T-helper 9 cell (primary cell): ENCODE measurements at places on chromosomes 6 and 20.

GRCh38 chr20:23235173-23236027 lies 115.2 kb upstream of the NXT1 start:
- peak; percentile 20 for DNase-seq

GRCh38 chr6:88359530-88360202 lies 193.5 kb upstream of the CNR1 start:
- no peak for DNase-seq

- no peak for DNase-seq
These were observed 109.0 kb downstream of the DTNBP1 start for GRCh38 chr6:15553736-15554294.

- DNase-seq = no peak
These were observed 7.8 kb downstream of the KCNG1 start for GRCh38 chr20:51014797-51015722.

GRCh38 chr6:133418108-133418507 lies 177.0 kb downstream of the EYA4 start:
- no peak for DNase-seq

GRCh38 chr20:23240519-23240918 lies 110.1 kb upstream of the NXT1 start:
- DNase-seq = no peak

DNA sequence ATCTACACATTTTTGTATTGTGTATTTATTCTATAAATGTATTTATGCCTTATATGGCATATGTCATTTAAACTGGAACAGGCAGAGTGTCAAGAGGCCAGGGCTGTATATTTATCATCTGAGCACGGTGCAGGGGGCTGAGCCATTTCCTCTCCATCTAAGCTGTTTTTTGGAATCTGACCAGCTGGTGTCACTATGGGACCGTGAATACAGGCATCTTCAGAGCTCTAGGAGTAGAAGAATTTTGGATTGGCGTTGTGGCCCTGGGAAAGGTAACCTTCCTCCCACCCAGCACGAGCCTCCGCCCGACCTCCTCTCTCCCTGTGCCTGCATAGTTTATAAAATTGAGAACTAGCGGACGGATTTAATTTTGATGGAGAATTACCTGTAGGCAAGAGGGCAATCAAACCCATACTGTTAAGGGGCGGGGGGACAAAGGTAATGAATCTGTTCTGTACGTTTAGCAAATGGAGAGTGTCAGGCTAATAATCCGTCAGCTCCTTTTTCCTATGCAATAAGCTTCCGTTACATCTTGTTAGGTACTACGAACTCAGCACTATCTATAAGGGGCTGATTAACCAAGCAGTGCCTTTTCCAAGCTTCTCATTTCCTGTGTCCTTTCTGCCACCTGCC lies 29.0 kb upstream of the EEF1E1 start:
- DNase-seq = no peak

GRCh38 chr6:27720607-27721580 lies 191.3 kb downstream of the OR2B2 start:
- DNase-seq = no peak

DNA sequence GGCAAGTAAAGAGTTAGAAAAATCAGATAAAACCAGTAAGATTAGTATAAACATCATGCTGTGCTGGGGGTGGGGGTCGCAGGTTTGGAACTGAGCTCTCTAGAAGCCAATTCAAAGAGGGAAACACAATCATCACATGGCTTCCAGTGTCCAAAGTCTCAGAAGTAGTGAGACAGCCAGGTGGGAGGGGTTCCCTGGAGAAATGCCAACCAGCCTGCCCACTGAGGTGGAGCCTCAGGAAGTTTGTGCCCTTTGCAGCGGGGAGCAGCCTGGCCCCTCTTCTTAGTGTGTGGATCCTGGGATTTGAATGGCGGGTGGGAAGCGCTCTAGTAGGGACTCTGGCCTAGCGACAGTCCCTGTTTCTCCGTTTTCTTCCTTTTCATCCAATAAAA lies 21.4 kb downstream of the C6orf15 start:
- no peak for DNase-seq

DNA sequence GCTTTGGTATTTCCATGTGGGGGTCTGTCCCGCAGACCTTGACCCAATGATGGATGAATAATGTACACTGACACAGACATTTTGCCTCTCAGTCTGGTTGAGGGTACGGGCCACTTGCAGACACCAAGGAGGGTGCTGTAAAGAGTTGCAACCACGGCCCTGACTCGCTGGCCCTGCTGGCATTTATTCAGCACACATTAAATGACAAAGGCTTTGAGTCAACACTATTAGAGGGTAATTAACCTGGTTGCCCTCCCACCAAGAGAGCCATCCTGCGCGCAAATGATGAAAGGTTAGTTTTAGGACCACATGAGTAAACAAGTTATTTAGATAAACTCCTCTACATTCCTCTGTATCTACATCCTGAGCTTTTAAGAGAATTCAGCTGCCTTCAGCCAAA lies 308.9 kb upstream of the MMS22L start:
- no peak for DNase-seq

GRCh38 chr6:109221543-109222195 lies 126.4 kb downstream of the CEP57L1 start:
- DNase-seq = no peak

- DNase-seq = no peak
These were observed 73.4 kb upstream of the FRMD1 start for GRCh38 chr6:168152306-168152963.

DNA sequence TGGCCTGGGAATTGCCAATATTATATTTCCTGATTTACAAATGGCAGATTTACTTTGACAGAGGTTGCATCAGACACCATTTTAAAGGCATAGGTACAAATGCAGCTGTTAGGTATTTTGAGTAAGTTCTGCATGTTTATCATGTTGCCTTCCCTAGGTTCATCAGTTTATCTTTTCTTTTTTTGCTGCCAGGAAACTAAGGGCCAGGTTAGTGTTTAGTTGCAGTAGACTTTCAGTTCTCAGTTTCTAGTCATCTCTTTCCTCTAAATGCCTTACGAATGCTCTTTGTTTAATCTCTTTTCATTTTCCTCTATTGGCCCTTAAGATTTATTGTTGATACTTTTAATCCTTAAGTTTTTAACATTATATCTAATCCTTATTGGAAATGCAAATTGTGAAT lies 129.9 kb downstream of the SMAP1 start:
- DNase-seq = no peak

DNA sequence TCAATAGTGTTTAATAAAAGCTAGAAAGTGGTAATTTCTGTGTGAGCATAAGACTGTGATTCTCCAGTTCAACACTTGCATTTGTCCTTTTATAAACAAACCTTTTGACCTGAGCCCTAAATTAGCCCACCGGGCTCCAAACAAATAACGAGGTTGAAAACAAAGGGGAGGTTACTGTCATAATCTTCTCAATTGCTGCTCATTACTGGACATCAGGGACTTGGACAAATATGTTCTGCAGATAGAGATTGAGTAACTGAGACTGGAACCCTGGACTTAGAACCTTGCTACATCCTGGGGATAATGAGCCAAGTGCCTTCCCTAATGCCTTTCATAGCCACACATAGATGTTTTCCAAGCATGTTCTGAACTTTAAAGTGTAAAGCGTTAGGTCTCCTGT lies 84.2 kb upstream of the PCSK2 start:
- DNase-seq = no peak

DNA sequence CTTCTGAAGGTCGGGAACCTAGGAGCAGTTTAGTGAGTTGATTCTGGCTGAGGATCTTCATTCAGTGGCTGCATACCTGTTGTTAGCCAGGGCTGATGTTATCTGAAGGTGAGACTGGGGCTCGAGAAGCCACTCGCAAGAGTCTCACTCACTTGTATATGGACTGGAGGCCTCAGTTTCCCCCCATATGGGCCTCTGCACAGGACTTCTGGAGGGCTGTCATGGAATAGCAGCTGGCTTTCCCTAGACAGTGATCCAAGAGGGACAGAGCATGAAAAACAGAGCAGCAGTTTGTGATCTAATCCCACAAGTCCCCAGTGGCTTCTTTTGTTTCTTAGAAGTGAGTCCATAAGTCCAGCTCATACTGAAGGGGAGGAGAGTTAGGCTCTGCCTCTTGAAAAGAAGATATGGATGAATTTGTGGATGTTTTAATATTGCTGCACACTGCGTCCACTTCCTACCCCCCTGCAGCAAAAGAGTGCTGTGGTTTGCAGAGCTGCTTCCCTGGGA lies 623.4 kb downstream of the CDH26 start:
- no peak for DNase-seq

DNA sequence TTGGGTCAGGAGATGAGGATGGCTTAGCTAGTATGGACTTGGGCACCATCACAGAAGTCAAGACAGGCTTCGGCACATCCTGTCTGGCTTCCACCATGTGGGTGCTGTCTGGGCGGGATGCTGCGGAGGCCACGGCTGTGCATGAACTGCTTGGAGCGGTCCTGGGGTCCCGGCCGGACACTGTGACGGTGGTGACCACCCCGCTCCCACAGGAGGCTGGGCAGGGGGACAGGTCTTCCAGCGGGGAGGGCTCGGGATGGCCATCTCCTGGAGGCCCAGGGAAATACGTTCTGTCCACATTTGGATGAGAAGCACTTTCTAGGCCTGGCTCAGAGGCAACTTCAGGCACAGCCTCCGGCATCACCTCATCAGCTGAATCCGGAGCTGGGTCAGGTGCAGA lies 32.1 kb upstream of the TCFL5 start:
- DNase-seq = no peak

DNA sequence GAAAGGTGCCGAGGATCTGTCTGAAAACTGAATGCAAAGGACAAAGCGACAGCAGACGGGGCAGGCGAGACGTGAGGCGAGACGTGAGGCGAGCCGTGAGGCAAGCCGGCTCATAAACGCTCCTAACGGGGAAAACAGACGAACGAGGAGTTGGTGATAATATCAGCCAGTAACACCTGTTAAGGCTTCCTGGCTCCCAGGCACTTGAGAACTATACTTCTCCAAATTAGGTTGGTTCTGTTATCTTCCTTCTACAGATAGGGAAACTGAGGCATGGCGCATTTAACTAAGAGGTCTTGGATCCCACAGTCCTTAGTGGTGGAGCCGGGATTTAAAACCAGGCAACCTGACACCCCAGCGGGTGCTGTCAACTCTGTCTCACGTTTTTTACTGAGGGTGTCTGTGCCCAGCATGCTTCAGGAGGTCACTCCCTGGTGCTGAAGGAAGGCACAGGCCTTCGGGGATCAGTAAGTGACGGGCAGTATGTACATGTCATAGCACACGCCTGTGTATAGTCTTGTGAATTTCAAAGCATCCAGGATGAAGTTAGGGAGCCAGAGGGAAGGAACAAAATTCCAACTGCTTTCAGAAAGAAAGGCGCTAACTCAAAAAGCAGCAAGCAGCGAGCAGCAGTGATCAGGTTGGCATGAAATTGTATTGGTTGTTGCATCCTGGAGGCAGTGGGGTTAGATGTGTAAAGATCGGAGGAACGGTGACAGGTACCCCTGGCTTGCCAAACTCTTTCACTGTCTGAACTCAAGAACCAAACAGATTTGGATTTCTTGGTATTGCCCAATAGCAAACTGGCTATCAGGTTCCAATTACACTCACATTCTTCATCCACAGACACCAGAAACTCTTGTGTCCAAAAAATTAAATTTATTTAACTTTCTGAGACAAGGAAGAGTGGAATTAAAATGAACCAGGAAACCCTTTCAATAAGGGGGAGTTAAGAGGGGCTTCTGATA lies 318.7 kb downstream of the THBS2 start:
- no peak for DNase-seq

DNA sequence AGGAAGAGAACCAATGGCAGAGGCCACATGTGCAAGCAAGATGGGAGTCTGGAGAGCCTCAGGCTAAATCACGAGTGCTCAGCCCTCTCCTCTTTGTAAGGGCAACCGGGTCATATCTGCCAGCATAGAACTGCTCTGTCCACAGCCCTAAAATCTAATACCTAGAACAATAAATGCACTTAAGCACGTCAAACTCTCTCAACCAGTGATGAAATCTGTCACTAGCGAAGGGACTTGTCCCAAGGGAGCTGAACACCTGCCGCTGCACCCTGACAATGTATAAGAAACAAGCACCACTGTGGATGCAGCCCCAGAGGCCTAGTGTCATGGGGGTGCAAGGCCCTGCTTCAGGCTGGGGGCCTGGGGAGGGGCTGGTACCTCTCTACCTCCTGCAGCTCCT lies 82.5 kb downstream of the PRL start:
- no peak for DNase-seq

DNA sequence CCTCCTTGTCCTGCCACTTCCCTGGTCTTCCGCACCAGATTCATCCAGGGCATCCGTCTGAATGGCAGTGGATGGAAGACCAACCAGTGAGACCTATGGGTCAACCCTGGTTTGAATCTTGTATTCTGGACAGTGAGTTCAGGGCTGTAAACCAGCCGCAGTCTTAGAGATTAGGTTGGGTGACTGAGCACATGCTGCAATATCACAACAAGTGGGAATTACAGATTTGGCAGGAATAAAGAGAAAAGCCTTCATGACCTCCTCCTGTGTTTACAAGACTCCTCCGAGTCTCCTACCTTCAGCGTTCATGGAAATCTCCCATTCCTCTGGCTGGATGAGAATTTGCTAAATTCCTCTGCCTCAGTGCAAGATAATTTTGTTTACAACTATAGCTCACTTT lies 9.9 kb downstream of the ECI2 start:
- DNase-seq = no peak

DNA sequence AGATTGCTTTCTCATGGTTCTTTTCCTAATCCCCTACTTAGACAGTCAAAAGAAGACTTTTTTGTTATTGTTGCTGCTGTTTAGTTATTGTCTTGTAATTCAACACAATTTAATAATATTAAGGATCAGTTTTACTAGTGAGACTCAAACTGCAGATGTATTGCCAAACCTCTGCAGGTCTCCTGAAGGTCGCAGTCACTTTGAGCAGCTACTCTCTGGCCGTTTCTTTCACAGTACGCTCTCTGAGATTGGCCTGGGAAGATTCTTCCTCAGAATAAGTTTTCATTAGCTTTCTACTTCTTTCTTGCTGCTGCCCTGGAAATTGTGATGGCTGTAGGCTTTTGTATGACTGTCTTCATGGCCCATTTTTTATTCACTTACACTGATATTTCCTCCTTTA lies 930.8 kb downstream of the QKI start:
- no peak for DNase-seq

DNA sequence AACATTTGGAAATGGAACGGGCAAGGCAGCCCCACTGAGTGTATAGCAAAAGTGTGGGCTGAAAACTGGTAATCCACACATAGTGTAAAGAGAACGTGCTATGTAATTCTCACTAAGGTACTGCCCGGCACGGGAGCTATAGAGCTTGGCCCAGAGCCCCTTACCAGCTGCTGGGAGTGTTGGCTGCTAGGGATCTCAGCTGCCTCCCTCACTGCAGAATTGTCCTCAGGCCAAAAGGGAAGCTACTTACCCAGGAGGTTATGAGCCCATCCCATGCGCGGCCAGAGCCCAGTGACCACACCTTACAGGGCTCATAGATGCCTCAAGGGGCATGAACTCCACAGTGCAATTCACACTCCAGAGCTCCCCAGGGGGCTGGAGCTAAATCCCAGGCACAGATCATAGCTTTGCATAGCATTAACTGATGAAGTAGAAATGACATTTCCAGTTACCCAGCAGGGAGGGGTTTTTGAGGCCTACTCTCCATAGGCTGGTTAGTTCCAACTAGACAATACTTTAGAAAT lies 56.8 kb downstream of the LINC00237 start:
- no peak for DNase-seq

GRCh38 chr20:47027456-47027855 lies 132.8 kb downstream of the EYA2 start:
- DNase-seq = no peak

- DNase-seq = no peak
These were observed 45.9 kb upstream of the TULP1 start for GRCh38 chr6:35558571-35558970.

GRCh38 chr6:32167154-32167760 lies 2.9 kb downstream of the EGFL8 start:
- DNase-seq = no peak

- DNase-seq = no peak
These were observed 251.5 kb downstream of the TSHZ2 start for GRCh38 chr20:53223626-53224172.
